SW 1271 (cell line): ENCODE measurements at places on chromosomes 12 and 14.

DNA sequence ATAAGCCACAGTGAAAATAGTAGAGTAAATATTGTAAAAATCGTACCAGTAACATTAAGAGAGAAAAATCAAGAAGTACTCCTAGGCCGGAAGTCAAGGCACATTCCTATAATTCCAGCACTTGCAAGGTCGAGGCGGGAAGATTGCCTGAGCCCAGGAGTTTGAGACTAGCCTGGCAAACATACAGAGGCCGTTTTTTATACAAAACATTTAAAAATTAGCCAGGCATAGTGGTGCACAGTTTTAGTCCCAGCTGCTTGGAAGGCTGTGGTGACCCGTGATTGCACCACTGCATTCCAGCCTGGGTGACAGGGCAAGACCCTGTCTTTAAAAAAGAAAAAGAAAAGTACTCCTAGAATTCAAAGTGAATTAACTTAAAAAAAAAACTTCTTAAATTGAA is 341.8 kb downstream of the C12orf50 start:
- DNase-seq: no peak

- no peak for DNase-seq
These were observed 264.9 kb downstream of the TTC8 start for GRCh38 chr14:89089330-89089729.

- no peak for DNase-seq
These were observed 2.9 kb upstream of the PTHLH start for GRCh38 chr12:27975222-27976136.

DNA sequence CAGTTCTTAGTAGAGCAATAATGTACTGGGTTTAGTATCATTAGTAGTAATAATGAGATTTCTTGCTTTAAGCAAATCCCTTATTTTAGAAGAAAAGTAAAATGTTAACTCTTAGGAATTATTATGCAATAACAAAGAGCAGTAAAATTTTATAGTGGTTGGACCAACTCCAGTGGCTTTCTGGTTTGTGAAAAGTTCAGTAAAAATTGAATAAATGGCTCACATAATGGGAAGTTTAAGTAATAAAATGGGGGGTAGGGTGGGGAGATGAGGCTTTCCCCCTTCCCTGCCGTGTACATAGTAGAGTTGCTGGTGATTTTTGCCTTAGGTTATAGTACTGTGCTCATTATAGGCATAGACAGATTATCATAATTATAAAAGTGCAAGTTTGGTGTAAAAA is 250.5 kb upstream of the ATP2B1 start:
- DNase-seq: no peak

DNA sequence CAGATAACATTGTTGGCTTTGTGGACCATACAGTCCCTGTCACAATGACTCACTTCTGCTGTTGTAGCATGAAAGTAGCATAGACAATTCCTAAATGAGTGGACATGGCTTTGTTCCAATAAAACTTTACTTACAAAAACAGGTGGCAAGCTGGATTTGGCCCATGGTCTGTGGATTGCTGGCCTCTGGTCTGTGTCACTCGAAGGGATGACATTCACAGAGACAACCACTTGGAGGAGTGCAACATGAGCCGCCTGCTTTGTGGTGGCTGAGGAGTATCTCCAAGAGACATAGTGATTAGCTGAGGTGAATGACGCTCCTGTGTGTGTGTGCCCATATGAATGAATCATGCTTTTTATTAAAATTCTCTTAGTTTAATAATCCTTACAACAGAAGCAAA is 81.3 kb upstream of the NRXN3 start:
- DNase-seq: no peak

DNA sequence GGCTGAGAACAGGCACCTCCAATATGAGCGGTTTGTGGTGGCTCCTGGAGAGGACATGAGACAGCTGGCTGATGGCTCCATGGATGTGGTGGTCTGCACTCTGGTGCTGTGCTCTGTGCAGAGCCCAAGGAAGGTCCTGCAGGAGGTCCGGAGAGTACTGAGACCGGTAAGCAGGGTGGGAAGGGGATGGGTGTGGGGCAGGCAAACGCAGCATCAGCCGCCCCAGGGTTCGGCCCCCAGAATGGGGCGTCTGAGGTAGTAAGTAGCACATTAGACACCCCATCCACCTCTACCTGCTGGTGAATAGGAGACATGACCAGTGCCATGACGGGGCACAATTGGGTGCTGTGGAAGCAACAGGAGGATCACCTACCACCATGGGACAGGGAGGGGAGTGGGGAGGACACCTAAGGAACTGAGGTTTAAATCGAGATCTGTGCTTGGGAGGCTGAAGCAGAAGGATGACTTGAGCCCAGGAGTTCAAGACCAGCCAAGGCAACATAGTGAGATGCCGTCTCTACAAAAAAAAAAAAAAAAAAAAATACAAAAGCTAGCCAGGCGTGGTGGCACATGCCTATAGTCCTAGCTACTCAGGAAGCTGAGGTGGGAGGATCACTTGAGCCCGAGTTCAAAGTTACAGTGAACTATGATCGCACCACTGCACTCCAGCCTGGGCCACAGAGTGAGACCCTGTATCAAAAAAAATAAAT is 25.5 kb downstream of the ITGA7 start:
- no peak for DNase-seq

DNA sequence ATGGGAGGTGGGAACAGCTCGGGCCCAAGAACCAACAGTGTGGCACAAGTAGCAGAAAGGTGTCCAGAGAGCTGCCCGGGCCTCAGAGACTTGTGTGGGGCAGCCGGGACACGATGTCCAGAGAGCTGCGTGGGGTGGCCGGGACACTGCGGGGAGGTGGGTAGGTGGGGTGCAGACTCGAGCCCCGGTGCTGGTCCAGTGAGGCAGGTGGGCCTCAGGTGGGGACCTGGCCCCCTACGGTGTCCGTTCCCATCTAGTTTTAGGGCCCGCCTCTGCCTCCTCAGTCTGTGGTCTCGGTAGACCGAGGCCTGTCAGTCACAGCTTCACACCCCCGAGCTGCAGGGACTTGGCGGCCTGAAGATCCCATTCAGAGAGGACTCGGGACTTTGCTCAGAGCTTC is 6.3 kb upstream of the FBRSL1 start:
- DNase-seq: no peak

- no peak for DNase-seq
These were observed 2.4 kb downstream of the RILPL1 start for GRCh38 chr12:123531091-123531490.

- no peak for DNase-seq
These were observed 5.7 kb downstream of the CRADD start for GRCh38 chr12:93682846-93683261.

DNA sequence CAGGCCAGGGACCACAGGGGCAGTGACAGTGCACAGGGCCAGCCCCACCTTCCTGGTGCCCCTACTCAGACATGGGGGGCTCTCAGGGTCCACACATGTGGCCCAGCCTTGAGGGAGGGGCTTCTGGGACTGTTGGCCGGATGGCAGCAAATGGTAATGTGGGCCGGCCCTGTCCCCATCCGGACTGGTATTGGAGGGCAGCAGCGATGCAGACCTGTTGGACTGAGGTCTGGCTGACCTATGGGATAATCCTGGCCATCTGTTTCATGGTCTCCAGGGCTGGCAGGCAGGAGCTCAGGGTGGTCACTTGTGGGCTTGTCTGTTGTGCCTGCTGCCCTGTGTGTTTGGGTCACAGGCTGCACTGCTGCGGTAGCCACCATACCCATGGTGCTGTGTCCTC is 387.5 kb downstream of the TMEM121 start:
- DNase-seq: no peak

- DNase-seq: no peak
These were observed 25.1 kb upstream of the CISTR start for GRCh38 chr12:53776872-53777271.

- DNase-seq: peak; percentile 43
These were observed 64.8 kb downstream of the WSCD2 start for GRCh38 chr12:108193917-108194316.

- DNase-seq: no peak
These were observed 86.5 kb downstream of the DAAM1 start for GRCh38 chr14:59274991-59275391.

- DNase-seq: no peak
These were observed 30.1 kb downstream of the TCHP start for GRCh38 chr12:109930028-109930800.

DNA sequence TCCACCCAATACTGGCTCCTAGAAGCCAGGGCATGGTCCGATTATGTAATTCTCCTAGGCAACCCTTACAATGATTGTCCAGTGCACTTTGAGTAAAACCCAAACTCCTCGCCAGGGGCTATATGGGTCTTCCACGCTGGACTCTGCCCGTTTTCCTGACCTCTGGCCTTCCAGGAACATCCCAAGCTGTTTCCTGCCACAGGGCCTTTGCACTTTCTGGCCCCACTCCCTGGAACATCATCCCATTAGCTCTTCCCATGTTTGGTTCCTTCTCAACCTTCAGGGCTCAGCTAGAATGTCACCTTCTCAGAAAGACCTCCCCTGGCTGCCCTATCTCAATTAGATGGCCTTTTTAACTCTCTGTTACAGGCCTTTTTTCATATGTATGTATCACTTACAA is 85.4 kb downstream of the IRF2BPL start:
- DNase-seq: no peak

DNA sequence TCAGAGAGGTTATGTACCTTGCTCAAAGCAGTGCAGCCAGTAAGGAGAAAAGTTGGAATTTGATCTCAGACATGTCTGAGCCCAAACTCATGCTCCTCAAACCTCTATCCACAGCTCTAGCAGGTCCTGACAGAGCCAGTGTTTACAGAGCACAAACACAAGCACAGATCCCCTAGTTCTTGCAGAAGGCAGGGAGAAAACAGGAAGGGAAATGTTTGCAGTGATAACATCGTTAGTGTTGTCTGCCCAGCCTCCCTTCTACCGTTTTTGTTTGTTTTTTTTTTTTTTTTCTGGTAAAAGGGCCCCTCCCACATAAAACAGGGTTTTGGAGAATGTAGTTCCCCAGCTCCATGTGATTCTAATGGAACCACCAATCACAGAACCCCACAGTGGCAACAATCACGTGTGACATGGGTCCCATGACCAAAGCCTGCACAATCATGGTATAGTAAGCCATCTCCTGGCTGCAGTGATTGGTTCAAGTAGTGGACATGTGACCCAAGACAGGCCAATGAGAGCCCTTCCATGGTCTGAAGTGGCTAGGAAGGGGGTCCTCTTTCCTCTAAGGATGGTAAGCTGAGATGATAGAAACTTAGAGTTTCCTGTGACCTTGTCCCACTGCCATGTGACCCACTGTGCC is 513.4 kb downstream of the MED13L start:
- DNase-seq: no peak

- peak; percentile 35 for DNase-seq
These were observed 1277.4 kb downstream of the LRFN5 start for GRCh38 chr14:42884100-42884499.

DNA sequence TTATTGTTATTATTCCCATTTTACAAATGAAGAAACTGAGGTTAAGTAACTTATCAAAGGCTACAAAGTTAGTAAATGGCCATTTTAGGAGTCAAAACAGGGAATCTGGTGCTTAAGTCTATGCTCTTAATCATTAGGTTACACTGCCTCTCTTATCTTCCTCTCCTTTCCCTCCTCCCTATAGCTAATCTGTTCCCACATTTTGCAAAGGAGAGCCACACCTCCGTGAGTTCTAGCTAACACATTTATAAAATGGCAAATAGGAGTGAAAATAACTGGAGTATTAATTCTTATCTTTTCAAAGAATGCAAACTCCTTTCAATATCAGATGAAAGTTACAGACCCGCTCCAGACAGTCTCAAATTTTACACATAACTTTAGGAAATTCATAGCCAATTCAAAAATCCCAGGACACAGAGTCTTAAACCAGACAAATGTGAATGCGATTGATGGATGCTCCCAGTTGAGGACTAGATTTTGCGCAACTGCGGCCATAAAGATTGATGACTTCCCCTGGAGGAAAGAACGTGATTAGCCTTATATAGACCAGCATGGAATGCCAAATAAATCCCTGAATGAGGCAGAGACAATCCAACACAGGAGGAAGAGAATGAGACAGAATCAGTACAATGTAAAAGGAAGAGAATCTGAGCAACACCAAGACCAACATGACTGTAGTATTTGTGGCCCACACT is 225.0 kb upstream of the ARID2 start:
- no peak for DNase-seq

- no peak for DNase-seq
These were observed 37.1 kb upstream of the AMN1 start for GRCh38 chr12:31765931-31766330.

GRCh38 chr12:105453316-105453715 is 122.8 kb downstream of the C12orf75 start:
- no peak for DNase-seq

DNA sequence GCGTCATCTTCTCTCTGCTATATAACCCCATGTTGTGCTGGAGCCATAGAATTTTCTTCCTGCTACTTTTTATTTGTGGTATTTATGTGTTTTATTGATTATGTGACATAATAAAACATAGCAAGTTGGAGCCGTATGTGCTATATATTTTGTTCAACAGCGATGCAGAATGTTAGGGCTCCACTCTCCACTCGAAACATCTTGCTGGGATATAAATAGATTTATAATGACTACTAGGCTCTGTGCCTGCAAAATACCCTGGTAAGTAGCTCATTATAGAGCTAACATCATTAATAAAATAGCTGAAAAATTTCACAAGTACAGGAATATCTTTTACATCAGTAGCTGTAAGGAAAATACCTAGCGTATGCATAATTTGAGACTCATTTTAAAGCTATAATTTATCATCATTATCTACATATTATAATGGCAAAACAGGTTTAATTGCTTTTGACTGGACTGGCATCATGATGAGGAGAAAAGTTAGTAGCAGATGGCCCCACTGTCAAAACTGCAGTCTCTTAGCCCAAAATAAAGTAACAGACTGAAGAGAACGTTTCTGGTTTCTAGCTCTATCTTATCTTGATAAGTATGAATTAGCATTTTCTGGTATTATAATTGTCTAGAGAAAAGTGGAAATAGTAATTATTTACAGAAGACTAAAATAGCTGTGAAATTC is 263.0 kb downstream of the NEDD1 start:
- no peak for DNase-seq

GRCh38 chr14:104432611-104433231 is 146.8 kb upstream of the C14orf180 start:
- no peak for DNase-seq

- no peak for DNase-seq
These were observed 22.7 kb upstream of the PRMT8 start for GRCh38 chr12:3468329-3468728.

DNA sequence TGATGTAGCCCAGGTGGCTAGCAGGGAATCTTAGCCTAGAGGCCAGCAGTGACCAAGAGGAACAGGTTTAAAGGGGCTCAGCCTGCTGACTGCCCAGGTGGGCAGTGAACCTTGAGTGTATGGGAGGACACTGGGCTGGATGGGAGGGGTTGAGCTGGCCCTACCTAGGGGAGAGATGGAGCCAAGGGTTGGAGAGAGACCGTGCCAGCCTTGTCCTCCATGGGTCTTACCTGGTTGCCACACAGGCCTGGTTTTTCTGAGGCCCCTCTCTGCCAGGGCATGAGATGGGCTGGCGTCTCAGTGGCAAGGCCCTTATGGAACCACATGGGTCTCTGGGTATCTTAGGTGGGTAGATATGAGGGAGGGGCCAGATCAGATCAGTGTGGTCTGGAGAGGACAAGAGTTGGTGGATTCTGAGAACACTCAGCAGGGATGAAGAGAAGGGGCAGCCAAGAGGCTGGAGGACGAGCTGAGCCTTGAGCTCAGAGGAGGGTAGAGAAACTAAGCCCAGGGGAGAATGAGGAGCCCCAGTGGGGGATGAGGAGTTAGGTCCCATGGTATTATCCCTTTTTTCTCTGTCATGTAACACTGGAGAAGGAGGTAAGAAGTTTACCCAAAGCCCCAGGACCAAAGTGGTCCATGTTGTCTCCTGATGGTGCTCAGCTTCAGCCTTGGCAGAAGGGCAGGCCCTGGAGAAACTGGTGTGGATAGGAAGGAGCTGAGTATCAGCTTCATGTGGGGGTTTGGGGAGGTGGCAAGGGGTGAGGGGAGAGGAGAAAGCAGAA is 3.7 kb downstream of the GZMB start:
- no peak for DNase-seq

GRCh38 chr12:4242595-4242994 is 31.0 kb upstream of the CCND2 start:
- DNase-seq: no peak
